ENCODE measurements at places on chromosomes 3 and 15. TPM values are rescaled to one million over a fixed set of nuclear protein-coding genes. Genes with fewer than 3 reads are reported as not detected.

Gene RBMS3
- 18.7 TPM for total RNA-seq

Gene TUSC7
- not detected for total RNA-seq

Gene LRRN1
- total RNA-seq = not detected

Gene RAB11A
- total RNA-seq = 322 TPM

- DNase-seq = no peak
Observed at GRCh38 chr3:32998631-32999451, 47.4 kb downstream of the CCR4 start.

DNA sequence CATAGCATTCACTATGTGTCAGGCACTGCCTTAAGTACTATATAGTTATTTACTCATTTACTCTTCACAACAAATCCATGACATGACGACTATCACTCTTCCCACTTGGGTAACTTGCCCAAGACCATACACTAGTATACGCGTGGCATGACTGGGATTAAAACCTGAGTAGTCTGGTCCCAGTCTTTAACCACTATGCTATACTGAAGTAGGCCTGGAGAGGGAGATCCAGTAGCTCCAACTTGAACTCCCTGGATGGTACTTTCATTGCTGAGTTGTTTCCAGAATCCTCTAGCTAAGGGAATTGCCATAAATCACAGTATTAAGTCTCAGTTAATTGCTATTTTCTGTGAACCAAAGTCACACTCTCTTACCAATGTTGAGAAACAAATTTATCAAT lies 116.2 kb upstream of the LSAMP start:
- DNase-seq = no peak

GRCh38 chr15:47577461-47577860 lies 139.8 kb upstream of the SEMA6D start:
- no peak for DNase-seq

GRCh38 chr15:51350723-51351122 lies 9.3 kb downstream of the GLDN start:
- DNase-seq = no peak

GRCh38 chr3:147507638-147508286 lies 98.6 kb downstream of the ZIC1 start:
- no peak for DNase-seq

DNA sequence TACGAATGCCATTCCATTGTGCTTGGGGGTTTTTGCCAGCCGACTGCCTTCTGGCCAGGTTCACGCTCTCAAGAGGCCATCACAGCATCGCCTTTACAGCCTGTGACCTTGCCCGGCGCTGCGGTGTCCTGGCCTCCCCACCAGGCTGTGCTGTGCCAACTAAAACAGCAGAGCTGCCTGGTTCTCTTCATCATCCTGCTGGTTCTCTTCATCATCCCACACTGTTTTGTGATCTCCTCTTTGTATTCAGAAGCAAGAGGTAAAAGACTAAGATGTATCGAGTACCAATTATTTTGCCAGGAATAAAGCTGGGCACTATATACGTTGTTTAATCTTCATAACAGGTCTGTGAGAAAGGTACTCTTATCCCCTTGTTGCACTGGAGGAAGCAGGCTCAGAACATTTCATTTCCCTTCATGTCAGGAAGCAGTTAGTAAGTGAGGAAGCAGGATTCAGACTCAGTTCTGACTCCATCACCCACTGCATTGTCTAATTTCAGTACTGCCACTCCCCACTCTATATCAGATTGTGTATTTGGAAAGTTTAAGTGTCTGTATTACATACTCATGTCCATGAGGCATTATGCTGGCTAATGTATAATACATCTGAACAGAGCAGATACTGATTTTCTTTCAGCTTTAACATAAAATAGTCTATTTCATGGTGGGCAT lies 92.7 kb downstream of the LRRC28 start:
- DNase-seq = peak; percentile 15

- no peak for DNase-seq
Observed at GRCh38 chr3:151561878-151562277, 101.0 kb upstream of the IGSF10 start.

DNA sequence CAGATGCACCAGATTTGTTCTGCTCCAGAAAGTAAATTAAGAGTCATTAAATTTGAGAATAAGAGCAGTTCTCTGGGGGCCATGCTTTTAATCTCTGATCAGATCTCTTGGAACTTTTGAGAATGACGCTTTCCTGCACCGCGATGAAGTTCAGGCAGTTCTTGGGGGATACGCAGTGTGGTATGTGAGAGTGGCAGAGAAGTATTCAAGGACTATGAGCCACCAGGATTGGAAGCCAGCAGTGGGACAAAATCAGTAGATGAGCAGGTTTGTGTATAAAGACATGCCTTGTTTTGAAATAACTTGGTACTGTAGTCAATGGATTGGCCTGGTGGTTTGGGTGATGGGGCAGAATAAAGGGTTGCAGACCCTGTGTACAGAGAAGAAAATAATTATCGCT lies 483.6 kb downstream of the ERC2 start:
- no peak for DNase-seq

Data from transverse colon (tissue), 4 donors.